Foreskin keratinocyte (primary cell): ENCODE measurements at places on chromosomes 13 and 19. TPM values are rescaled to one million over a fixed set of nuclear protein-coding genes. Genes with fewer than 3 reads are reported as not detected.

The SMAD9 gene
- polyA plus RNA-seq = 0.06 and 0.07 TPM in 2 replicates

- no peak for DNase-seq
Observed at GRCh38 chr19:39084732-39085080, 538 bp downstream of the ACP7 start.

DNA sequence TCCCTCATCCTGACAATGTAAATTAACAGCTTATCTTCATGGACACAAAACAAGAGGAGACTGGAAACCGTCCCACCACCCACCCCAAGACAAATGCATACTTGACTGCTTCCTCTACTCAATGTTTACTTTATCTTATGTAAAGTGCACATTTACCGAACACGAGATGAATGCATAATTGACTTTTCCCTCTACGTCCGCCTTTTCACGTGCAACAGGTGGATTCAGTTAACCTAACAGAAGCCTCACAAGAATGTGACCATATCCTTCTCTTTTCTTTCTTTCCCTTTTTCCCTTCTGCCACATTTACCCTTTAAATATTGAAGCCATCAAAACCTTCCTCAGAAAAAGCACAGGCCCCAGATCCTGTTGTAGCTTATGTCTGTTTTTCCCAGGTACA, 468.0 kb downstream of the UQCRFS1 start:
- DNase-seq = no peak

- DNase-seq = no peak
Observed at GRCh38 chr19:7195046-7195445, 99.2 kb downstream of the INSR start.

GRCh38 chr19:5484398-5485285, 29.4 kb downstream of the ZNRF4 start:
- no peak for DNase-seq

GRCh38 chr13:112443191-112443994, 67.2 kb downstream of the SPACA7 start:
- DNase-seq = no peak

DNA sequence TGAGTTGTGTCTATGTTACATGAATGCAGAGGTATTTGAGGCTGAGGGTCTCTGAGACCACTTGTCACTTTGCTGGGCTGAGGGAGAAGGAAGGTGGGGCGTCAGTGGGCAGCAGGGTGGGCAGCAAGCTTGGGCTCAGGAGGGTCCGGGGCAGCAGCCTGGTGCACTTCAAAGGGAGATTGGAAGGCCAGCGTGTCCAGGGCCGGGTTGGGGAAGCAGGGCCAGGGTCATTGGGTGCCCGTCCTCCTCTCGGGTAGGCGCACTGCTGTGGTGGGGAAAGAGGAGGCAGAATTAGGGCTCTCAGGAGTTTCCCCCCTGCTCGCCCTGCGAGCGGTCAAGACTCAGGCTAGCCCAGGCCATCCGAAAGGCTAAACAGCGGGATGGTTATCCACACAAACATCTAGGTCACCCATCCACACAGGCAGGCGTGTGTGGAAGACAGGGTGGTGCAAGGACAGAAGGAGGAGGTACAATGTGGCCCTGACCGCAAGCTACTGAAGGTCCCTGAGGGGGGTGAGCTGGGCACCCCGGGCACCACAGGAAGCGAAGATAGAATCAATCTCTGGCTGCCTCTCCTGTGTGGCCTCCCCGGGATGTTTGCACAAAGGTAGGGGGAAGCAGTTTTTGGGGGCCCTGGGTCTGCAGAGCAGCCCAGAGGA, 37.7 kb downstream of the MYO9B start:
- DNase-seq = no peak

DNA sequence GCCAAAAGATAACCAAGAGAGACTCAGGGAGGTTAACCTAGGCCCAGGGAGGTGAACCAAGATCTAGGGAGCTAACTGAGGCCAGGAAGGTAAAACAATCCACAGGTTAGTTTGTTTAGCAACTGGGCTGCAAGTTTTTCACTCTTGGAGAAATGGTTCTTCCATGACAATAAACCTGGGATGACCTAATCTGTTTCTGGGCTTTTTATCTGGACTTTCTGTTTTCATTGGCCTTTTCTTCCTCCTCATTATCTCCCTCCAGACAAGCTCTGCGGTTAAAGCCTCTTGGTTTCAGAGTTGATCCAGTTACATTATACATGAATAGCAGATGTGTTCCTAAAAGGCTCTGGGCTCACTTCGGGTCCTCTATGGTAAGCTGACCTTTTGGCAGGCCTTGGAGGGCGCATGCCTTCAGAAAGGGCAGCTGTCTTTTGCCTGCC, 44.2 kb downstream of the PCDH8 start:
- DNase-seq = no peak
